ENCODE measurements at places on chromosomes 3 and 15.

GRCh38 chr3:152313430-152313829 lies 44.7 kb downstream of the MBNL1 start:
- no peak for DNase-seq

GRCh38 chr3:45528429-45528828 lies 66.1 kb upstream of the LIMD1 start:
- no peak for DNase-seq

DNA sequence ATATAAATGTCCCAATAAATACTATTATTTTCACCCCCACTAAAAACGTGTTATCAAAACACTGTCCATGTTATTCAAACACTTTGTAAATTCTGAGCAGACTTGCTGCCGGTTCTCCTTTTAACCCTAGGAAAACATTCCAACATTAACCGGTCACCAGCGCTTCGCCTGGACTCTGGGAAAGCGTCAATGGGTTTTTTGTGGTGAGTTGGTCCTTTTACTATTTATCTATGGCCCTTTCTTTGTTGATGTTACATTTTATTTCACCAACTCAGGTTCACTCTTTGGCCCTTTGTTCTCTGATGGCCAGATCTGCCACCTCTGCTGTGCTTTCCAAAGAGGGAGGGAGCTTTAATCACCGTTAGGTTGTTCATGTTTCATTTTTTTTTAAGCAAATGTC lies 4.1 kb upstream of the EOMES start:
- no peak for DNase-seq

DNA sequence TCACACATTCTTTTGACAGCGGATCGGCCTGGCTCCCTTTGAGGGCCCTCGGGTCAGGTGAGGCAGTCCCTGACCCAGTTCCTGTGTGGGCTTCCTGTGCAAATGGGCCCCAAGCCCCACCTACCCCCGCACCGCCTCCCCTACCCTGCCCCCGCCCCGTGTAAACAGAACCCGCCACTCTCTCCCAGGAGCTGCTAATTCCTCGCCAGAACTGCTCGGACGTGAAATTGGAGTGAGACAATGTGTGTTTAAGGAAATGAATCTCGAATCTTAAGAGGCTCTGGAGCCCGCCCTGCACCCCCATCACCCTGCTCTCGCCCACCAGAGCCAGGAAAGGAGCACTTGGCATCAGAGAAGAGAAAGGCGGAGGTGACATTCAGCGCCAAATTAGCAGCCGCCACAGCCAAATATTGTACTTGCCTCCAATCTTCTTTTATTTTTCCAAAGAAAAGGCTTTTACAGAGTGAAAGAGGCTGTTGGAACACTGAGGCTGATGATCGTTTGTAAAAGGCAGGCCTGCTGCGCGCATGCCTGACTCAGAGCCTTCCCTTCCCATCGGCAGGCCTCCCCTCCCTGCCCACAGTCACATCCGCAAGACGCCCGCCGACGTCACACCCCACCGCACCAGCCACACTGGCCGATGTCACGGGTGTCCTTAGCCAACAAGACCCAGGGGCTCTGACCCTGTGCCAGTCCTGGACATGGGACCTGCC lies 53.1 kb downstream of the CACNA2D2 start:
- DNase-seq: peak; percentile 40

- no peak for DNase-seq
Observed at GRCh38 chr3:101807888-101808287, 28.9 kb downstream of the NXPE3 start.

DNA sequence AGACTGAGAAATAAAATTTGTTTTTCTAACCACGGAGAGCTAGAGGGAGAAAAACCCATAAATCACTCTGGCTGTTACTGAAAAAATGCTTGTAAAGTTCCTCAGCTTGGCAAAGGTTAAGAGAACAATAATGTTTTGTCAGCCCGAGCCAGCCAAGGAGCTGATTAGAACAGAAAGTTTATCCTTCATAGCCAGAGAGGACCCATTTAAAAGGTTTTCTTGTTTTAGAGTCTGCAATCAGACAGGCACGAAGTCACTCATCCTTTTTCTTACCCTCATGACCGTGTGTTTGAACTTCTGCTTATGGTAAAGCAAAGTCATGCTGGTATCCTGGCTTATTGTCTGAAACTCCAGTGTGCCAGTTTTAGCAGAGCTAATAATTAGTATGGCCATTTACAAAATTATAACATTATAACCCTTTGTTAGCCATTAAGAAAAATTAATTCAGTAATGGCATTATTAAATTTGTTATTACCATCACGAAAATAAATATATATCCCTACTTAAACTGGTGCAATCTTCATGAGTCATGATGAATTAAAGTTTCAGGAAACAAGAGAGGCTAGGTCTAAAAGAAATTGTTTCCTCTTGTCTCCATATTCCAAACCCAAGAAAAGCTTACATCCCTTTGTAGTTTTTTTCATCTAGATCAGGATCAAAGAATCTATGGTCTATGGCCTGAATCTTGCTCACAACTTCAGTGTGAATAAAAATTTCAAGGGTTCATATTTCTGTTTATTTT lies 13.5 kb upstream of the STXBP5L start:
- DNase-seq: no peak

GRCh38 chr3:7504886-7505775 lies 644.2 kb downstream of the GRM7 start:
- DNase-seq: no peak

- DNase-seq: no peak
Observed at GRCh38 chr15:101452572-101452971, 36.9 kb downstream of the PCSK6 start.

- DNase-seq: peak; percentile 74
Observed at GRCh38 chr15:51775967-51776816, 24.8 kb downstream of the TMOD2 start.

DNA sequence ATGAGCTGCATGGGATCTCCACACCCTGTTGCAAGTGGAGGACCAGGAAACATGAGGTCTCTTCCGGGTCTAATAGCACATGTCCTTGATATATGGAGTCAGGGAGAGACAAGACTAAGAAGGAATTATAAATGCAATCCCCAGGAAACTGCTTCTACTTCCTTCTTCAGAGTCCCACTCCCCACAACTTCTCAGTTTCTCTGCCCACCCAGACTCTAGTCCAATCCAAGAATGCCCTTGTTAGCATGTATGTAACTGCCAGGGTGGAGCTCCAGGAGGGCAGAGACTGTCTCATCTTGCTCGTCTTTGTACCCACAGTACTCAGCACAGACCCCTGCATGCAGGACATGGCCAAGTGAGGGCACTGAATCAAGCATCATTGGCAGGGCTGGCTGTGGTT lies 8.3 kb downstream of the DAPK2 start:
- no peak for DNase-seq

GRCh38 chr3:21377071-21377769 lies 373.8 kb downstream of the ZNF385D start:
- DNase-seq: no peak

- no peak for DNase-seq
Observed at GRCh38 chr3:127002195-127003174, 19.6 kb downstream of the PLXNA1 start.

DNA sequence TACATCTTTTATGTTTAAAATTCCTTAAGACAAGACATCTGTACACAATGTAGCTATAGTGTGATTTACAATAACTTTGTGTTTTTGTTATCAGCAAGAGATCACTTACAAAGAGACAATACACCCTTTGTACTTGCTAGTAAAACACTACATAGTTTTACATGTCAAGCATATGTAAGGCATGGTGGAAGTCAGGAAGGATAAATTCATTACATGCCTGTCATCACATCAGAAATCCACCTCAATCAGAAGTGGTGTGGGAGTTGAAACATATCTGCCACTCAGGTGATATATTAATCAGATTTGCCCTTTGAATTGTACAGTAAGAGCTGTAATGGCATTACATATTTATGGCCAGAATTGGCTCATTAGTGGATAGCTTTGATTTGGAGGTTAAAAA lies 95.5 kb downstream of the MBNL1 start:
- no peak for DNase-seq

GRCh38 chr15:67680641-67681040 lies 138.1 kb downstream of the MAP2K5 start:
- DNase-seq: no peak

DNA sequence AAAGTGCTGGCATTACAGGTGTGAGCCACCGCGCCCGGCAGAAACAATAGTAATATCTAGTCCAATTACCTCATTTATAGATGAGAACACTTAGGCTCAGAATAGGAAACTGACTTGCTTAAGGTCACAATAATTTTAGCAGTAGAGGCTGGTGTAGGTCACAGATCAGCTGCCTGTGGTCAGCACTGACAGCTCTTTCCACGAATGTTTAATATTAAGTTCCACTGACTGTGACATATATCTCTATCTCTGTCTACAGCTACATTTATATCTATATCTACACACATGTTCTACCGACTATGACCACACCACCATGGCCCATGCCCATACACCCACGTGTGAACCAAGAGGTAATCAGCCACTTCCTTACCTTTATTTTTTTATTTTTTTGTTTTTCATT lies 40.2 kb upstream of the DLG1 start:
- DNase-seq: no peak

- DNase-seq: no peak
Observed at GRCh38 chr3:149593418-149594160, 64.2 kb downstream of the WWTR1 start.

DNA sequence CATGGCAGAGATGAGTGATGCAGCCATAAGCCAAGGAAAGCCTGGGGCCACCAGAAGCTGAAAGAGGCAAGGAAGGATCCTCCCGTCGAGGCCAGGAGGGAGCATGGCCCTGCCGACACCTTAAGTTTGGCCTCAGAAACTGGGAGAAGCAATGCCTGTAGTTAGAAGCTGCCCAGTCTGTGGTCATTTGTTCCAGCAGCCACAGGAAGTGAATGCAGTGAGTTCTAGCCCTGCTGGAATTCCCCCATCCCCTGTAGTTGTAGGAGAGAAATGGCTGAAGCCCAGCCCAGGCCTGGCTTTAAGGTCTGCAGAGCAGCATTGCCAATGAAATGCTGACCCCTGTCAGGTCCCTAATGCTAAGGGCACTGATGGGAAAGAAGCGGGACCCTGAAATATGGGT lies 12.2 kb upstream of the CHSY1 start:
- DNase-seq: no peak

- no peak for DNase-seq
Observed at GRCh38 chr3:117750674-117751269, 1041.2 kb downstream of the TUSC7 start.

DNA sequence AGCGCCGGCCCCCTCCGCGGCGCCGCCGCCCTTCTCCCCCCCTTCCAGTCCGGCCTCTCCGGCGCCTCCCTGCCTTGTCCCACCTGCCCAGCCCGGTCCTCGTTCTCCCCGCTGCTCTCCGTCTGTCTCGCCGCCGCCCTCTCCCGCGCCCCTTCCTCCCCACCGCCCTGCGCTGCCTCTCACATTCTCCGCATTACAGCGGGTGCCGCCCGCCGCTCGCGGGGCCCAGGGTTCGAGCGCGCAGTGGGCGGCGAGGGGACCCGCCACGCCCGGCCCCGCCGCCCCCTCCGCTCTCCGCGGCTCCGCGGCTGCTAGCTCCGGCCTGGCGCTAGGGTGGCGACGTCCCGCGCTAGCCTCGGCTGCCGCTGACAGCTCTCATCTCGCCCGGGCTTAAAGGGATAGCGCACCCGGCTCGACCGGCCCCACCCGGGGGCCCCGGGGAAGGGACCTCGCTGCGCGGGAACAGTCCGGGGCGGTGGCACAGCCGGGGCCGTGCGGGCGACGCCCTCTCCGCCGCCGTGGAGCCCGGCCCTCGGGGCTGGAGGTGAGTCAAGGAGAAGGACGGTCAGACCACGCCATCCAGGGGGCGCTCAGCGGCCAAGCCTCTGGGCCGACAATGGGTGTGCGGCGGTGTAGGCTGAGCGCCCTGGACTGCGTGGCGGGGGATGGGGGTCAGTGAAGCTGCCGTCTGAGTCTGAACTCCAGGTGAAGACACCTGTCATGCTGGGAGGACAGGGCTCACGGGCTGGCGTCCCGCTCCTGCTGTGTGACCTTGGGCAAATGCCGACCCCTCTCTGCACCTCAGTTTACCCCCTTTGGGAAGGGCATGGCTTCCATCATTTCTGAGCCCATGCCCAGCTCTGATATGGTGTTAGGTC lies 187.4 kb upstream of the LINGO1 start:
- DNase-seq: peak; percentile 44

- peak; percentile 93 for DNase-seq
Observed at GRCh38 chr15:38514601-38515000, 50.0 kb downstream of the RASGRP1 start.

DNA sequence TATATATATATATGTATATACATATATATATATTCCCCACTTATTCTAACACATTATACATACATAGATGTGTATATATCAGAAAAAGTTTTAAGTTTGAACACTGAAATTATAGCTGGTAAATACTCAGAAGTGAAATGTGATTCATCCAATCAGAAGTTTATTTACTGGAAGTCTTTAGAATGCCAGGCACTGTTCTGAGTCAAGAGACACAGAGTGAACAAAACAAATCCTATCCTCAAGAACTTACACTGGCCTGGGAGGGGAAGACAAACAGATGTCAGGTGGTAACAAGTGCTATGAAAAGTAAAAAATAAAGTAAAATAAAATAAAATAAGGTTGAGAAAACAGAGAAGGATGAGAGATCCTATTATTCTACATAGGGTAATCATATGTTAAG lies 13.4 kb downstream of the DHX36 start:
- no peak for DNase-seq

GRCh38 chr3:190608850-190609589 lies 95.1 kb downstream of the IL1RAP start:
- no peak for DNase-seq
